ENCODE measurements at places on chromosomes 6 and 20. TPM values are rescaled to one million over a fixed set of nuclear protein-coding genes. Genes with fewer than 3 reads are reported as not detected.

Gene PPIL6
- 0.43 TPM for total RNA-seq

- no peak for DNase-seq
These were observed 120.7 kb downstream of the MTFR2 start for GRCh38 chr6:136129365-136129764.

- no peak for DNase-seq
These were observed 368.5 kb downstream of the TBC1D32 start for GRCh38 chr6:120965814-120966213.

- no peak for DNase-seq
These were observed 17.8 kb downstream of the TAF8 start for GRCh38 chr6:42068173-42068572.
